ENCODE measurements at places on chromosomes 5 and 9.

DNA sequence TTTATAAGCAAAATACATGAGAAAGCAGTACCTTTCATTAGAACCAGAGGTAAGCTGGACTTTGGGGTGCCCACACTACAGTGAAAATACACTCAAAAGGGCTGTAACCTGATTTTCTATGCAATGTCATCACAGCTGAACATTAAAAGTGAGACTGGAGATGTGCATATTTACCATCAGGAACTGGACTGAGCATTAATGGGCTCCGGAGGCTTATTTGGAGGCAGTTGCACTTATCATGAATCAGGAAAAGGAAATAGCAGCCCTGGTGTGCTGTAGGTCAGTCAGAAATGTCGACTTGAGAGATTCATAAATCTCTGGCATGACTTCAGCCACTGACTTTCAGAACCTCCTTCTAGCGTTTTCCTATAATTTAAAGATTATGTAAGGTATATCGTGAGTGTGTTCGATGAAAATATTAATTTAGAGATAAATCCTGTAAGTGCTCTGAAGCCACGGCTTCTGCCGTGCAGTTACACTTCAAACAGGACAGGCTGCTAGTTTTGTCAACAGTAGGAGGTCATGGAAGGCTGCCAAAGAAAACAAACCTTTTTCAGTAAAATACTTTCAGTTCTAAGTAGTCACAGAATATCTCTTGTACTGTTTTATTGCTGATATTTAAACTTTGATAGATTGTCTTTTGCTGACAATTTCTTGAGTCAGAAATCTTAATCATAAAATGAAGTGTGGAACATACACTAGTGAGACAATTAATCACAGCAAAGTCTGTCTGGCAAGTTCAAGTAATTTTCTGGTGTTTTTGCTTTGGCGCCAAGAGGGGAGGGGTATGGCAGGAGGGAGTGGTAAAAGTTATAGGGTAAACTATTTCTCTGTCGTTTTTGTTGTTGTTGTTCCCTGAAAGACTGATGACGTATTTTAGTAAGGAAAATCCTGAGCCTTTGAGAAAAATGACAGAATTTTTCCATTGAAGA, 939.7 kb downstream of the NR2F1-AS1 start:
- no peak for DNase-seq

DNA sequence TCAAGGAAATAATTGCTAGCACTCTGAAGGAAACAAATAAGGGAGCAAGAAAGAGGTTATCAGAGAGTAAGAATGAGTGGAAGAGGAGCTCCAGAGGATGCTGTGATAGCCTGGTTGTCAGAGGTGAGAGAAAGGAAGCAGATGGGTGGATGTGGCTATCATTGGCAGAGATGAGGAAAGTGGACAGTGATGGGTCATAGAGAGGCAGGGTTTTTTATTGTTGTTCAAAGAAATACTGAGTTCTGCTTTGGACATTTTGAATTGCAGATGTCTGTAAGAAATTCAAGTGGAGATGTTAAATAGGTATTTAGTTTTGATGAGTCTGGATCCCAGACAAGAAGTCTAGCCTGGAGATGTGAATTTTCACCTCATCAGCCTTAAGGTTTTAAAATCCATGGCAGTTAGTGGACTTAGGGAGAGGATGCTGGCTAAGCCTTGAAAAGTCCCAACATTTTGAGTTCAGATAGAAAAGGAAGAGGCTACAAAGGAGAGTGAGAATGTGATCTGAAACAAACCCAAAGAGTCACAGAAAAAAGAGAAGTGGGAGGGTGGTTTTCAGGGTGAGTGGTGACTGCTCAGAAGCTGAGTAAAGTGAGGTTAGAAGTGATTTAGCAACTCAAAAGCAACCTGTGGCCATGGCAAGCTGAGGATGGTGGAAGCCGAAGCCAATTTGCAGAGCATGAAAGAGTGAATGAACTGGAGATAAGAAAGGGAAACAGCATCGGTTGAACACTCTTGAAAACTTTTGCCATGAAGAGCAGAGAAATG, 50.4 kb downstream of the PPIC start:
- DNase-seq = no peak

DNA sequence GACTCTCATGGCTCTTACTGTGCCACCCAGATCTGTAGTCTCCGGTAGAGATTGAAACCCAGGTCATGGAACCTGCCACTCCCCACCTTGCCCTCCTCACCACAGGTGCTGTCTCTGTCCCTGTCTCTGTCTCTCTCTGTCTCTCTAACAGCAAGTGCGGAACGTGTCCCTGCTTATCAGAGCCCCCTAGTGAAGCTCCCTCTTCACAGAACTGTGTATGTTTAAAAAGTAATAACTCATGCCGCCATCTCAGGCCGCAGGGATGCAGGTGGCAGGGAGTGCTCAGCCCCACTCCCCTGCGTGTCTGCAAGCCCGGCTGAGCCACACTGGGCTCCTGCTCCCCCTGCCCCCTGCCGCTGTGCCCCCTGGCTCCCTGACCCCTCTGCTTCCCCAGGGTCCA, 43.8 kb downstream of the UNC5A start:
- no peak for DNase-seq

DNA sequence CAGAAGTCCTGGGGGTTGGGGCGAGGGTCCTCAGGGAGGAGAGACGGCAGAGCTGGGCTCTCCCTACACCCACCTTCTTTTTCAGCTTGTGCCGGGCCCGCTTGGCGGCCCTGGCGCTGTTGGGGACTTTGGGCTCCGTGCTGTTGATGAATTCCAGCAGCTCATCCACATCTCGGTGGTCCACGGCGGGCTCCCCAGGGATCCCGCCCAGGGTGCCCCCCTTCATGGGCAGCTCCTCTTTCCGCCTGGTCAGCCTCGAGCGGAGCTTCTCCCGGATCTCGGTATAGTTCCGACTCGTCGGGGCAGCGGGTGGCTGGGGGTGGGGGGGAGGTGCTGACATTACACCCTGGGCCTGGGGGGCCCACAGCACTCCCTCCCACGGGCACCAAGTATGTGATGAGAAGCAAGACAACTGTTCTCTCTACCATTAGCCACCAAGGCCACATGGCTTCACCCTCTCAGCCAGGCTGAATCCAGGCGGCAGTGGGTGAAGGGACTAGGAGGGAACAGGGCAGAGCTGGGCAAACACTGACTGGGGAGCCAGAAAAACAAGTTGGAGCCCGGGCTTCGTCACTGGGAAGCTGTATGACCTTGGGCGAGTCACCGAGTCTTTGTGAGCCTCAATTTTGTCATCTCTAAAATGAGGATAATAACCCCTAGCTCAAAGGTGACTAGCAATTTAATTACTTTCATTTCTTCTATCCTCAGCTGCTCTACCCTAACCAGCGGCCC, 14.6 kb upstream of the DDX41 start:
- no peak for DNase-seq

- no peak for DNase-seq
Observed at GRCh38 chr9:4333787-4334186, 33.9 kb upstream of the GLIS3 start.

GRCh38 chr5:61995486-61995885, 310.5 kb upstream of the KIF2A start:
- DNase-seq = no peak

DNA sequence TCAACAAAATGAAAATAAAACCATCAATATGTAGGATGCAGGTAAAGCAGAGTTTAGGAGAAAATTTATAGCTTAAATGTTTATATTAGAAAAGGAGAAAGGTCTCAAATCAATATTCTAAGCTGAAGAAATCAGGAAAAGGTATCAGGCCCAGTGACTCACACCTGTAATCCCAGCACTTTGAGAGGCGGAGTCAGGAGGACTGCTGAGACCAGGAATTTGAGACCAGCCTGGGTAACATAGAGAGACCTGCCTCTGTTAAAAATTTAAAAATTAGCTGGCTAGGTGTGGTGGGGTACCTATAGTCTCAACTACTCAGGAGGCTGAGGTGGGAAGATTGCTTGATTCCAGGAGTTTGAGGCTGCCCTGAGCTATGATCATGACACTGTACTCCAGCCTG, 32.2 kb downstream of the CCDC69 start:
- DNase-seq = no peak

- DNase-seq = no peak
Observed at GRCh38 chr5:42749020-42749419, 7.6 kb upstream of the CCDC152 start.

- no peak for DNase-seq
Observed at GRCh38 chr9:104494808-104495207, 9.3 kb upstream of the OR13F1 start.

DNA sequence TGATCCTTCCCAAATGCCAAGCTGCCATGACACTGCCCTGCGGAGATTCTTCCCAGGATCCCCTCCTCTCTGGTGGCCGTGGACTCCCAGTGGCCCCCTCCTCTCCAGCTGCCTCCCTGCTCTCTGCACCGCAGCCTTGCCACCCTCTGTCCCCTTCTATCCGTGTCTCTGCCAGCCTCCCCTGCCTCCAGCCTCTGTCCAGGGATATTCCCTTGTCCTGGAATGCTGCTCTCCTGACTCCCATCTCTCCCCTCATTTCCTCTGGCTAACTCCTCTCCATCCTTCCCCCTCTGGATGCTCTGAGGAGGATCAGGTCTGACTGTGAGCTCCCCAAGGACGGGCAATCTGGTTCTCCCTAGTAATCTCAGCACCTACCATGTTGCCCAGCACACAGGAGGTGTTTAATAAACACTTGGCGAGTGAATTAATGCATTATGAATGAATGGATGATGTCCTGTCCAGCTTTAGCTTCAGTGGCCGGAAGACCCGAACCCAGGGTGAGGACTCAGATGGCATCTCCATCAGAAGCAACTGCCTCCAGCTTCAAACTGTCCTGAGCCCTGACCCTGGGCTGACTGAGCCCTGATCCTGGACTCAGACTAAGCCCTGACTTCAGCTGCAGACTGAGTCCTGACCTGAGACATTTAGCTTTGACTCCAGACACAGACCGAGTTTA, 7.5 kb upstream of the CRB2 start:
- no peak for DNase-seq

DNA sequence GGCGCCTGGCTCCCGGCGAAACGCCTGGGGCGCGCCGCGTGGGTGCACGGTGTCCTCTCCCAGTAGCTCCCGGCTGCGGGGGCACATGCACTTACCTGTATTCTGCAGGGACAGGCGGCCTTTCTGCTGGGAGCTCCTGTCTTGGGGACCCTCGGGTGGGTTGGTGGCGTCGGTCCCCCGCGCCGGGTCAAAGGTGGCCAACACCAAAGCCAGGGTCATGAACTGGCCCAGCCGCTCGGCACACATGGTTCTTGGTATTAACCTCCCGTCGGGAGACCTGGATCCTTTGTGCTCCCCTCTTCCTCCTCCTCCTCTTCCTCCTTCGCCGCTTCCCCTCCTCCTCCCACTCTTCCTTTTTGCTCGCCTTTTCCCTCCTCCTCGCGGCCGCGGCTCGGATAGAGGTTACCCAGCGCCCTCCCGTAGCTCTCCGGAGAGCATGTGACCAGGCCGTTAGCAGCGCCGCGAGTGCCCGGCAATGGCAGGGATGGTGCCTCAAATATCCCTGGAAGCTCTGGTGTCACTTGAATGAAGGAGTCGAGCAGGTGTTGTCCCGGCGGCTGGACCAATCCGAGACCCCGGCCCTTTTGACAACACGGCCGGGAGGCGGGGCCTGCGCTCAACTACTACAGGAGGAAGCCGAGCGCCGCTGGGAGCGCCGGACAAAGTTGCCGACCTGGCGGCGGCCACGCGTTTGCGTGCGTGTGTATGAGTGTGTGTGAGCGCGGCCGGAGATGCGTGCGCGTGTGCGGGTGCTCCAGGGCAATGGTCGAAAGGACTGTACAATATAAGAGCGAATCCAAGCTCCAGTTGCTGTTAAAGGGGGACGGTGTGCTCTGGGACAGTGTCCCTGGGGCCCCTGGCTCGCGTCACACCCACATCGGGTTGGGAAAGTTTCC, at the start of gene STC2:
TSS of gene STC2 (minus strand) at position 467 of the 896 bp plus-strand sequence. CDS start at position 246, 221 bp downstream.
- DNase-seq = peak; percentile 59

GRCh38 chr5:89946916-89947315, 462.6 kb downstream of the CETN3 start:
- no peak for DNase-seq

GRCh38 chr5:63070001-63070400, 491.4 kb downstream of the LRRC70 start:
- no peak for DNase-seq

GRCh38 chr5:55923177-55923771, 71.5 kb downstream of the IL6ST start:
- no peak for DNase-seq
